ENCODE measurements at places on chromosomes 4 and X. TPM values are rescaled to one million over a fixed set of nuclear protein-coding genes. Genes with fewer than 3 reads are reported as not detected.

DNA sequence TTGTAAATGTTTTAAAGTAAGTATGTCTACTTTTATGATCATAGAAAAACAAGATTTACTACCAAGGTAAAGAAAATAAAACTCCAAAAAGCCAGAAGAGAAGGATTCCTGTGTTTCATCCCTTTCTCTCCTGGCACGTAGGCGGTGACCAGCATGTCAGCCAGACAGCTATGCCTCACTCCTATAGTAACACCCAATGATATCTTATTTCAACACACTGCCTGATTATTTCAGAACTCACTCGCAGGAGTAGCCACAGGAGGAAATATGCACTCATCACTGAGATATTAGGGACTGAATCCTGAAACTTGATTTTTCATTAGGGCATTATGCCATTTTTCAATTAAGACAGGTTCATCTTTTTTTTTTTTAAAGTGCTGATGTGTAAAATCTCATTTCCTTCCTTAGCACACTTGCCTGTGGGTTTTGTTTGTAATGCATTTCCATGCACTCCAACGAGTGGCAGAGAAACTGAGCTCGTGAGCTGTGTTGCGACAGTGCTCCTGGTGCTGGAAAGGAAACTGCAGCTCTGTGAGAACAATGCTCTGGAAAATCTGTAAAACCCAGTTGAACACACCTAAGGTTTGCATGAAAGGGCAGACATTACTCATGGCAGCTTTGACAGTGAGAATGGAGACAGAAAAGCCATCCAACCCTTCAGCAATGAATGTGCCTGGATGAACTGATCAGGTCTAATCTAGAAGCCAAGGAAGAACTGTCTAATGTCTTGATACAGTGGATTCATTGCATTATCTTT lies 18.2 kb downstream of the RAI2 start:
- peak; percentile 22 for DNase-seq
- no peak overlapping the region for H3K27ac ChIP-seq
- peak overlapping the region; percentile 3 for H3K4me3 ChIP-seq

DNA sequence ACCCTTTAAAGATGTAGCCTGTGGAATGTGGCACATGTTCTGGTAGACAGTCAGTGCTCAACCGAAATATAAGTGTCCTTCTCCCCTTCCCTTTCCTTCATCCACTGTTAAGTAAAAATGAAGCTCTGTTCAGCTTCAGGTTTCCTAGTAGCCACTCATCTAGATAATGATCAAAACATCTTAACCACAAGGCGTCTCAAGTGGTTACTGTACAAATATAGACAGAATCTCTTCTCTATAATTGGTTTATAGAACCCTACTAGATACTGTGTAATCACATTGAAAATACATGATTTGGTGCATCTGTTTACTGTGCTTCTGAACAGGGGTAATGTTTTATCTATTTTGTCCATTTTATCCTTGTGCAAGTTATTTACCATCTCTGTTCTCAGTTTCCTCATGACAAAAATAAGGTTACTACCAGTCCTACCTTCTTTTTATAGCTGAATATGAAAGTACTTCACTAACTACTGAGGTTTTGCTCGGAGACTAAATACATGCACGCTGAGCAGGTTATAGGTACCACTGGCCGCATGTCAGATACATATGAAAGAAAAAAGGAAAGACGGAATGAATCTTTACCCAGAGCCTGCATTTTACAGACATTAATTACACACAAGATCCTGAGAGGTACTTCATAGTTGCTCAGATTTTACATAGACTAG lies 20.3 kb upstream of the SLC25A4 start:
- H3K27ac ChIP-seq: no peak overlapping the region
- no peaks in the 10 kb centered on the region for H3K4me1 ChIP-seq
- H3K4me3 ChIP-seq: no peak overlapping the region

GRCh38 chrX:97766501-97767095 lies 882.9 kb downstream of the RPA4 start:
- H3K36me3 ChIP-seq: no peaks in the 10 kb centered on the region
- DNase-seq: no peak
- no peak overlapping the region for H3K27ac ChIP-seq
- no peak overlapping the region for H3K4me3 ChIP-seq

GRCh38 chr4:687048-687970 lies 1.6 kb downstream of the SLC49A3 start:
- H3K4me3 ChIP-seq: no peak overlapping the region
- DNase-seq: peak; percentile 61
- no peak overlapping the region for H3K27ac ChIP-seq
- no peaks in the 10 kb centered on the region for H3K36me3 ChIP-seq
- no peaks in the 10 kb centered on the region for H3K27me3 ChIP-seq

DNA sequence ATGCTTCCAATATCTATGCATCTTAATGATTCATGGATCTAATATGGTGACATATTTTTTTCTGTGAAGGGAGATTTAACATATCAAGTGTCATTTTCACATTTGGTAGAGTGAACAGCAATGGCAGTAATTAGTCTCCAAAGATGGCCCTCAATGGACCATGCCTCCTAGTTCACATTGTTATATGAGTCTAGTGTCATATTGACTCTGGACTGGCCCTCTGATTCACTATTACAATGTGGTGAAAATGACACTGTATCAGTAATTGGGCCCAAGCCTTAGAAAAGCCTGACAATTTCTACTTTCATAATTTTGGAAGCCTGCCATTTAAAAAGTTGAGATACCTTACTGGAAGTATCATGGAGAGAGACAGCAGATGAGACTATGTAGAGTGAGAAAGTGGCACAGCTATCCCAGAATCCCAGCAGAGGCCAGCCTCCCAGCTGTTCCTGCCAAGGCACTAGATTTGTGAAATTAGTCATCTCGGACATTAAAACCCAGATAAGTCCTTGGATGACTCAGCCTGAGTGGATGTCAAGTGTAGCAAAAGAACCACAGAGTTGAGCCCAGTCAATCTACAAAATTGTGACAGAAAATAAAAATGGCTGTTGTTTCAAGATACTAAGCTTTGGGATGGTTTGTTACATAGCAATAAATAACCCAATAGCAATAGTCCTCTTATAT lies 68.4 kb downstream of the ARHGEF38 start:
- H3K4me1 ChIP-seq: no peaks in the 10 kb centered on the region
- no peaks in the 10 kb centered on the region for H3K27me3 ChIP-seq
- no peak overlapping the region for H3K4me3 ChIP-seq
- no peaks in the 10 kb centered on the region for H3K36me3 ChIP-seq

- no peaks in the 10 kb centered on the region for H3K27me3 ChIP-seq
- H3K4me3 ChIP-seq: no peak overlapping the region
- H3K36me3 ChIP-seq: no peaks in the 10 kb centered on the region
Measured at GRCh38 chrX:68868902-68869800, 40.3 kb downstream of the EFNB1 start.

- no peak for DNase-seq
- H3K27ac ChIP-seq: no peak overlapping the region
- no peaks in the 10 kb centered on the region for H3K4me1 ChIP-seq
- H3K27me3 ChIP-seq: no peaks in the 10 kb centered on the region
- no peak overlapping the region for H3K4me3 ChIP-seq
Measured at GRCh38 chr4:124868495-124868894, 156.0 kb upstream of the ANKRD50 start.

- no peaks in the 10 kb centered on the region for H3K27me3 ChIP-seq
- H3K27ac ChIP-seq: peak overlapping the region; percentile 99
- peaks cover 46% of the 10 kb centered on the region for H3K4me1 ChIP-seq
- no peaks in the 10 kb centered on the region for H3K36me3 ChIP-seq
- H3K4me3 ChIP-seq: peak overlapping the region; percentile 74
- DNase-seq: peak; percentile 76
Measured at GRCh38 chr4:37977471-37978247, 17.5 kb downstream of the PTTG2 start.

DNA sequence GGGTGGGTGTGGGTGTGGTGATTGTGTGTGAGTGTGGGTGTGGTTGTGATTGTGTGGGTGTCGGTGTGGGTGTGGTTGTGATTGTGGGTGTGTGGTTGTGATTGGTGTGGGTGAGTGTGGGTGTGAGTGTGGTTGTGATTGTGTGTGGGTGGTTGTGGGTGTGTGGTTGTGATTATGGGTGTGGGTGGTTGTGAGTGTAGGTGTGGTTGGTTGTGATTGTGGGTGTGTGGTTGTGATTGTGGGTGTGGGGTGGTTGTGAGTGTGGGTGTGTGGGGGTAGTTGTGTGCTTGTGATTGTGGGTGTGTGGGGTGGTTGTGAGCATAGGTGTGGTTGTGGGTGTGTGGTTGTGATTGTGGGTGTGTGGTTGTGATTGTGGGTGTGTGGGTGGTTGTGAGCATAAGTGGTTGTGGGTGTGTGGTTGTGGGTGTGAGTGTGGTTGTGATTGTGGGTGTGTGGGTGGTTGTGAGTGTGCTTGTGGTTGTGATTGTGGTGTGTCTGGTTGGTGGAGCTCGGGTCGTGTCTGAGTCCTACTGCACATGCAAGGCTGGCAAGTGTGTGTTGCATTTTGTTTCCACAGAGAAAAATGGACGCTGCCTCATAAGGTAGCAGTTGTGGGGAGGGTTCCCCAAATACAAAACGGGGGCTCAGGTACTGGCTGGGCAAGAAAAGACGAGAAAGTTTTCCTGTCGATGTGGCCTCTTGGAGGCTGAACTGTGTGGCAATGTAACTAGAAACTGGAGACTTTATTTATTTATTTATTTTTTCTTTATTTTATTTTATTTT lies 116.7 kb downstream of the UBE2K start:
- DNase-seq: no peak
- H3K4me3 ChIP-seq: no peak overlapping the region
- H3K27ac ChIP-seq: no peak overlapping the region
- H3K27me3 ChIP-seq: no peaks in the 10 kb centered on the region

GRCh38 chrX:132231587-132231986 lies 12.3 kb upstream of the RAP2C start:
- DNase-seq: no peak
- no peaks in the 10 kb centered on the region for H3K36me3 ChIP-seq
- H3K27ac ChIP-seq: no peak overlapping the region
- no peaks in the 10 kb centered on the region for H3K4me1 ChIP-seq
- H3K4me3 ChIP-seq: no peak overlapping the region

GRCh38 chr4:167021545-167022155 lies 212.6 kb downstream of the SPOCK3 start:
- no peaks in the 10 kb centered on the region for H3K4me1 ChIP-seq
- DNase-seq: peak; percentile 79
- H3K4me3 ChIP-seq: no peak overlapping the region

DNA sequence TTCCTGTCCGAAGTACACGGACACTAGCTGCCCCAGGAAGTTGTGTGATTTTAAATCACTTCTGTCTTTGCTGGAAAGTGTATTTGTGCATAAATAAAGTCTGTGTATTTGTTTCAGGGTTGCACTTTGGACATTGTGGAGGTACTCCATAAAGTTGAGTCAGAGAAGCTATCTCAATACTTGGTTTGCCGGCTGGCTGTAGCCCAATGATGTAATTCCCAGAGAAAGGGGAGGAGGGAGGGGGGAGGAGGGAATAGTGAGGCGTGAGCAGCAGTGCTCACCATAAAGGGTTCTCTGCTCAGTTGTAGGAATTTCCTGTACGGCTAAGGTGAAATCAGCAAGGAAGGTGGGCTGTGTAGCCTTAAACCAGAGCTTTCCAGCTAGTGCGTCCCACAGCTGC lies 7.5 kb downstream of the APEX2 start:
- DNase-seq: no peak
- no peaks in the 10 kb centered on the region for H3K27me3 ChIP-seq
- H3K4me1 ChIP-seq: peaks cover 2% of the 10 kb centered on the region
- peak overlapping the region; percentile 51 for H3K27ac ChIP-seq
- H3K36me3 ChIP-seq: peaks cover 2% of the 10 kb centered on the region

DNA sequence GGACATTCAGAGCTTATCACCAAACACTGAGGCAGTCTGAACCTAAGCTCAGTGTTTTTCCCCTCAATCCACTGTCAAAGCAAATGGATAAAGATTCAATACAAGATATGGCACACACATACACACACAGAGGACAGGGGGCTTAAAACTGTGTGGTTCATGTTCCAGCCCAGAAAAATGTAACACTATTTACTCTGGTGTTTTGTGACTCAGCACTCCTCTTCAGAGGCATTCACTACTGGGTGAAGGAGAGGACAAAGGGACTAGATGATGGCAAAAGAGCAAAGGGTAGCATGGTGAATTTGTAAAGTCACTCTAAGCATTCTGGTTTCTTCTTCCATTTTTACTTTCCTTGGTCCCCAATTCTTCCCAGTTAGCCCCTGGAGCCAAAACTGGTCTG lies 120.3 kb downstream of the ARHGEF9 start:
- H3K36me3 ChIP-seq: peaks cover 10% of the 10 kb centered on the region
- no peaks in the 10 kb centered on the region for H3K4me1 ChIP-seq
- H3K27me3 ChIP-seq: no peaks in the 10 kb centered on the region
- no peak overlapping the region for H3K27ac ChIP-seq
- H3K4me3 ChIP-seq: no peak overlapping the region

LGI2 gene
- 4.8 TPM for polyA plus RNA-seq

GBA3 gene
- 59.0 TPM for polyA plus RNA-seq

ASMT gene
- polyA plus RNA-seq: not detected

TMEM154 gene
- 0.09 TPM for polyA plus RNA-seq

LNX1 gene
- polyA plus RNA-seq: 10.2 TPM

MAGEA8 gene
- not detected for polyA plus RNA-seq

NOX1 gene
- not detected for polyA plus RNA-seq

NAT8L gene
- polyA plus RNA-seq: 12.5 TPM

FRMD7 gene
- polyA plus RNA-seq: 2.5 TPM

PDHA1 gene
- 526 TPM for polyA plus RNA-seq

NUDT10 gene
- 7.0 TPM for polyA plus RNA-seq

PLAC1 gene
- polyA plus RNA-seq: not detected
